CD8-positive, alpha-beta T cell (primary cell): ENCODE measurements at places on chromosomes 3 and 15. TPM values are rescaled to one million over a fixed set of nuclear protein-coding genes. Genes with fewer than 3 reads are reported as not detected.

C3orf22 gene
- total RNA-seq, result not detected

SCAMP5 gene
- total RNA-seq, result 0.72 TPM

FBXO40 gene
- total RNA-seq, result not detected

MOBP gene
- total RNA-seq, result not detected

P2RY14 gene
- 1.3 TPM for total RNA-seq

SLC2A2 gene
- not detected for total RNA-seq

MYEF2 gene
- 29.3 TPM for total RNA-seq

NEK10 gene
- total RNA-seq, result 0.22 TPM

RASA2 gene
- total RNA-seq, result 96.3 TPM

GP5 gene
- total RNA-seq, result 2.8 TPM

GHRL gene
- not detected for total RNA-seq

SIDT1 gene
- total RNA-seq, result 38.3 TPM

C3orf85 gene
- not detected for total RNA-seq

DPPA4 gene
- 2.8 TPM for total RNA-seq

IL17RE gene
- 2.5 TPM for total RNA-seq

LMCD1 gene
- 0.33 TPM for total RNA-seq

LRRC31 gene
- not detected for total RNA-seq

PIGZ gene
- total RNA-seq, result not detected

MAP4 gene
- 33.2 TPM for total RNA-seq

DIPK2A gene
- total RNA-seq, result 27.5 TPM

ARIH1 gene
- total RNA-seq, result 343 TPM
